Activated T-cell treated with anti-CD3 and anti-CD28 coated beads for 24 hours (primary cell): ENCODE measurements at places on chromosomes 1 and 21.
A peak's percentile ranks its signal among the peaks of the same experiment; 100 is the strongest.

GRCh38 chr1:188723332-188724020, 1754.2 kb downstream of the BRINP3 start:
- DNase-seq, result no peak

- peak; percentile 4 for DNase-seq
These were observed 67.6 kb downstream of the MAP3K21 start for GRCh38 chr1:233394860-233395717.

DNA sequence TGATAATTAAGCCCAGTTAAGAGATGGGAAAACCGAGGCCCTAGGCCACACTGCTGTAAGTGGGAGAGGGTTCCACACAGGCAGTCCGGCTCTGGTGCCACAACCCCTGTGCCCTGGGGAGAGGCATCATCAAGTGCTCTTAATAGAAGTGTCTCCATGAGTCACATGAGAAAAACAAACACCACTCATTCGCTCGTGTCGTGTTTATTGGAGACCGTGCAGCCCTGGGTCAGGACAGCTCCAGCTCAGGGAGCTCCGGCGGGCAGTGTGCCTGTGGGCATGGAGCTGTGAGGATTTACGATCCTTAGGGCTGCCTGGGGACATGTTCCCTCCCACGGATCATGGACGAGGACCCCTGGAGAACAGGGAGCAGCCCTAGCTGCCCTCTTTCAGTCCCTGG, 658.5 kb downstream of the AJAP1 start:
- no peak for DNase-seq

DNA sequence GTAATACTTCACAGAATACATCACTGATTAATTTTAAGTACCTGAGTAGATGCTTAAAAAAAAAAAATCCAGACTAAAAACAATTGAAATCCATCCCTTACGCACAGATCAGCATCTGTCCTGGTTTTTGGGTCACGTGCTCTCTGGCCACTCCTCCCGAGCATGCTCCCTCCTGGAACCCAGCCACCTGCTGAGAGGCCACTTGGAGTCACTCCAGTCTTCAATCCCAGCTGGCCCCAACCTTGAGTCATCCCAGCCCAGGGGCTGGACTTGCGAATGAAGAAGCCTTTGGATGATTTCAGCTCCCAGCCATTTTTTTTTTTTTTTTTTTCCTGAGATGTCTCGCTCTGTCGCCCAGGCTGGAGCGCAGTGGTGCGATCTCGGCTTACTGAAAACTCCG, 8.9 kb downstream of the MAP1LC3C start:
- DNase-seq, result no peak

DNA sequence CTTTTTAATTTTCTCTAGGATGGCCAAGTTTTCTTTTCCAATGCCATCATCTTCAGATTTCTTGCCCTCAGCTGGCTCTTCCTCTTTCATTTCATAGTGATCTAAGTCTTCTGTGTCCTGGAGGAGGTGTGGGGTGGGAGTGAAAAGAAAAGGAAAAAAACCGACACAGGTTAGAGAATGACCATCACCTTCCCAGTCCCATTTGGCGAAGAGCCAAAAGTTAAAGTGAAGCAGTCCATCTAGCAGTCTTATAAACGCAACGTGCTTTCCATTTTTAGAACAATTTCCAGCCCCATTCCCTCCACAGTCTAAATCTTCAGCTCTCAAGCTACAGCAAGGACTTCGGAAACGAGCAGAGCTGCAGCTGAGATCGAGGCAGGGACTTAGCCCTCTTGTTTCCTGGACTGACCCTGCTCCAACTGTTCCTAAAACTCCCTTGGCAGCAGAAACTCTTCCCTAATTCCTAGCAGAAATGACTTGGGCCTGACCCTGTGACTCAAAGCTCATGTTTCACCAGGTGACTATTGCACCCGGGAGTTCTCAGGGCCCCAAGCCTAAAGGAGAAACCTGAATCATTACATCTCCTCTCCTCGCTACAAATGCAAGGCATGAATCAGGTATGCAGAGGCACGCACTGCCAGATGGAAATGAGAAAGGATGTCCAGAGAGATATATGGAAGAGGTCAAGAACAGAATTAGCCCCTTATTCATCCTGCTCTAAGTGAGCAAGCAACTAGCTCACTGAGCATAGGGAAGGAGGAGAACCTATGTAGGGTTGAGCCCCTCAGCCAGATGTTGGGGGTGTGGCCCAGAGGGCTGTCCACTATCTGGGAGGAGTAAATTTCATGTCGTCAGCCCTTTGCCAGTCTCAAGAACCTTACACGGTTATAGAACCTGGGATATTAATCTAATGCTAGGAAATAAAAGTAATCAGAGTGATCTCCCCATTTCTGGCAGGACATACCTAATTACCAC, 5.1 kb downstream of the UBE2Q1 start:
- no peak for DNase-seq

DNA sequence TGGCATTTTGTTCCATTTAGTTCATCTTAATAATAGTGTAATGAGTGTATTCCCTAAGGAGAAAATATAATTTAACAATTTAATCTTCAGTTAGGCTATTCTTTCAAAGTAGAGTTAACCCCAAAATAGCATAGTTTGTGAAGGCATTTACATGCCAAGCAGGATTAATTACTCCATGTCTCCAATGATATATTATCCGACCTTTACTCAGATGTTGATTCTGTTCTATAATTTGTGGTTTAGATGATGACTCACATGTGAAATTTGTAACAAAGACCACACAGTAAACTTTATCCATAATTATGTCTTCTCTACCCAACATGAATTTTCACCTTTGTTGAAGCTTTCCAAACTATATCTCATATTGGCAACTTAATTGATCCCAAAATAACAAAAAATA, 2065.2 kb downstream of the MRPL39 start:
- no peak for DNase-seq

GRCh38 chr21:21137986-21138385, 139.8 kb downstream of the NCAM2 start:
- no peak for DNase-seq

DNA sequence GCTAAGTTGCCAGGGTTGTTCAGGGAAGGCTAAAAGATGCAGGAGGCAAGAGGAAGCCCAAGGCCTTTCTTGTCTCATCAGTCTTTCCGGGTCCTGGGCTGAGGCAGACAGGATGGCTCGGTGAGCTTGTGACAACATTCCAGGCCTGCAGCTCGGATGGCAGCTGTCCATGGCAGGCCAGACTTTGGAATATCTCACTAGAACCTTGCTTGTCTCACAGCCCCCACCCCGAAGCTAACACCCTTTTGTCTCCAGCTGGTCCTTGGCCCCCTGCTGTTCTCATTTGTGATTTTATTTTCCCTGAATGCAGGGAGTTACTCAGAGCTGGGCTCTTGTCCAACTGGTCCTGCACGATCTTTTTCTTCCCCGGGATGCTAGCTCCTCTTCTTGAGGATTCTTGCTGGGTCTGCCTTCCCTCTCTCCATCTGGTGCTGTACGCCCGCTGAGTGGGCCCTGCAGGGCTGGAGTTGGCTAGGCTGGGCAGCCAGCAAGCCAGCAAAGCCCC, 477.2 kb upstream of the CAMK1G start:
- DNase-seq, result no peak

GRCh38 chr1:11736746-11737639, 1.1 kb downstream of the AGTRAP start:
- DNase-seq, result peak; percentile 16

GRCh38 chr1:226870401-226871279, at the start of gene PSEN2:
Gene PSEN2, plus strand, starts transcription at chr1:226870616. Its CDS starts 11,292 bp downstream, at chr1:226881908.
- DNase-seq, result peak; percentile 52

GRCh38 chr1:70044832-70045231, 160.5 kb downstream of the LRRC40 start:
- no peak for DNase-seq

DNA sequence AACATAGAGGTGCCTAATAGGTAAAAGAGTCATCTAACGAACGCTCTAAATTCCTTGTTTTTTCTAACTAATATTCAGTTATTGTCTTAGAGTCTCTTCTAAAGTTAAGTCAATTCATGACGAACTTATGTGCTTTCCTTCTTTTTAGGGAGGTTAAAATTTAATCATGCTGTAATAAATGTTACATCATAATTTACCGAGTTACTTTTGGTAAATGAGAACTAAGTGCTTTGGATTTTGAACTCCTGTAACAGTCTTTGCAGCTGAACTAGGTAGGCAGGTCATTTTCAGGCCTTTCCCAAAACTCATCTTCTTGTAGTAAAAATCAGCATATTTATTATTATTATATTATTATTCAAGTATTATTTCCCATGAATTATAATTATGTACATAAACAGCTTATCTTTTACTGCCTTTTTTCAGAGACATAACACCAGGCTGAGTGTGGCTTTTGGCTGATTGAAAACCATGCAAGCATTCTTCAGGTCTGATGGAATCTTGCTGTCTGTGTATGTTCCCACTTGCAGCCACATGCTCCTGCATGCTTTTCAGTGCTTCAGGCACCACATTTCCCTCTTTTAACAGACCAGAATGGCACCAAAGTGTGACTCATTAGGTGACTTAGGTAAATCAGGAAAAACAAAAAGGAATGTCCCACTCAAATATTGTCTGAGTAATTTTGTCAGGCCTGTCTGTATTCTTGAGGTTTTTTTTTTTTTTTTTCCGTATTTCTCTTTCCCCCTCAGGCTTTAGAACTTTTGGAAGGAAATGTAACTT, 81.0 kb upstream of the CD55 start:
- no peak for DNase-seq

- DNase-seq, result no peak
These were observed 45.4 kb upstream of the USP1 start for GRCh38 chr1:62391369-62391971.

DNA sequence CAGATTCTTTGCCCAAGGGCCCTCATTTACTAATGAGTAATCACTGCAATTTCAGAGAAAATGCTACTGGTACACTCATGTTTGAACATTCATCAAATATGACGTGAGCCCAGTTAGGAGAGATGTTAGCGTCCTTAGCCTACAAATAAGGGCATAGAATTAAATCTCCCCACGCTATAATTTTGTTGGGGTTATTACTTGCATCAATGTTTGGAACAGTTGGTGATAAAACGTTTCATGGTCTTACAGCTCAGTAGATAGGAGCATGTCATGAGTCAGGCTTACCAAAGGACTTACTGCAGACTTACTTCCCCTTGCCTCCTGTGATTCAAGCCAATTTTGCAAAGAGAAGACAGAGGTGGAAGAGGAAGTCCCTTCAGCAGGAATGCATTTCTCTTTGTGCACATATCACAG, 304.0 kb downstream of the KIF26B start:
- no peak for DNase-seq

DNA sequence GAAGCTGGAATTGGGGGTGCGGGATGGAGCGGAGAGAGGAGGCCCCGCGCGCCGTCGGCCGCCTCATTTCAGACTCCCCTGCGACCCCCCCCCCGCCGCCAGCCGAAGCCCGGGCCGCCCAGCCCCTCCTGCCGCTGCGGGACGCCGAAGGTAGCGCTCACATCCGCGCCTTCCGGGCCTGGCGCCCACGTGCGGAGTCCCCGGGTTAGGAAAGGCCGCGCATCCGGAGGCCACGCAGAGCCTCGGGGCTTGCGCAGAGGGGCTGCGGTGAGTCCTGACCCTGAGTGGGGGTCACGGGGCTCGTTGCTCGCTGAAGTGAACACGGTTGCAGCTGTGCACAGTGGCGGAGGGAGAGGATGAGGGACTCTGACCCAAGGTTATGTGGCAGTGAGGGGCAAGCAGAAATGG, 552 bp upstream of the ZNF496 start:
- DNase-seq, result peak; percentile 38

DNA sequence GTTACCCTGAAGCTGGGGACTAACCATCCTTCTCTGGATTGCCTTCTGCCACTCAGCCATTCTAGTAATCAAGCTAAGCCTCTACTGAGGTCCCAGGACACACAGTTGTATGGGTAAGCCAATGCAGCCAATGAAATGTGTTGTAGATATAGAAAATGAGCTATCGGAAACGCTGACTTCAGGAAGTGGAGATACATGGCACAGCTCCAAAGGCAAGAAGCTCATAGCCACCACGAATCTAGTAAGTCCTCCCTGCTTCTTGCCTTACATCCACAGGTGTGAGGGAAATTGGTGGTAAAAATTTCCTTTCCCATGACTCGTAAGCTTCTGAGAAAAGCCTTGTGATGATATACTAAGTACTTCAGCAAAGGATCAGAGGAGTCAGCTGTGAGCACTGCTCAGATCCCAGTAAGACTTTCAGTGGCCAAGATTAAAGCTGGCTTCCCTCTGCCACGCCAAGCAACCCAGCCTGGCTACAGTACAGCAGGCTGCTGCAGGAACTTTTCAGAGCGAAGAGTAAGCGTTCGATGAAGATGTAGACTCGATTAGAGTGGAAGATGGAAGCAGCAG, 117.7 kb downstream of the SIM2 start:
- no peak for DNase-seq

DNA sequence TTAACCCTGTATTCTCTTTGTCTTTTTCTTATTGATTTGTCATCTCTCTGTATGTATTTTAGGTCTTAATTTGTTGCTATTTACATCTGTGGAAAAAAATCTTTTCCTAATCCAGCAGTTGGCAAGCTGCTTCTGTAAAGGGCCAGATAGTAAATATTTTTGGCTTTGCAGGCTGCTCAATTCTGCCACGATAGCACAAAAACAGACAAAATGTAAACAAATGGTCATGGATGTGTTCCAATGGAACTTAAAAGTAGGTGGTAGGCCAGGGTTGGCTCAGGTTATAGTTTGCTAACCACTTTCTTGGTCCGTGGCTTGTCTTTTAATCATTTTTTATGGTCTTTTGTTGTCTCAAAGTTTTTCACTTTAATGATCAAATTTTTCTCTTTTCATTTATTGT, 371.8 kb downstream of the HHAT start:
- no peak for DNase-seq

GRCh38 chr1:58964428-58964827, 180.6 kb upstream of the JUN start:
- DNase-seq, result no peak

DNA sequence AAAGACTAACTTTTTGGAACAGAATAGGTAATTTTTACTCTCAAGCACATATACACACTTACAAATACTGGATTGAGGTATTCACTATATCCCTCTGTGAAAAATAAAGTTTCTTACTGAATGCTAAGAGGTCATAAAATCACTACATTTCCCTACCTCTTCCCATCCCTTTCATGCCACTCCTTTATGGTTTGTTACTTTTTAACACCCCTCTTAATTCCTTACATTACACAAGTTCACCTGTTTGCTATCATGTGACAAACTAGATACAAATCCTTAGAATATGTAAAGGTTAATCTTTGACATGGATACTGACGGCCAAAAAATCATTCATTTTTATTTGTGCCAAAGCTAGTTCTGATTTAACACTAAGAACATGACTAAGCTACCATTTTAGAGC, 6.8 kb upstream of the DCAF6 start:
- no peak for DNase-seq

GRCh38 chr21:38590449-38591217, 92.4 kb upstream of the ERG start:
- no peak for DNase-seq

DNA sequence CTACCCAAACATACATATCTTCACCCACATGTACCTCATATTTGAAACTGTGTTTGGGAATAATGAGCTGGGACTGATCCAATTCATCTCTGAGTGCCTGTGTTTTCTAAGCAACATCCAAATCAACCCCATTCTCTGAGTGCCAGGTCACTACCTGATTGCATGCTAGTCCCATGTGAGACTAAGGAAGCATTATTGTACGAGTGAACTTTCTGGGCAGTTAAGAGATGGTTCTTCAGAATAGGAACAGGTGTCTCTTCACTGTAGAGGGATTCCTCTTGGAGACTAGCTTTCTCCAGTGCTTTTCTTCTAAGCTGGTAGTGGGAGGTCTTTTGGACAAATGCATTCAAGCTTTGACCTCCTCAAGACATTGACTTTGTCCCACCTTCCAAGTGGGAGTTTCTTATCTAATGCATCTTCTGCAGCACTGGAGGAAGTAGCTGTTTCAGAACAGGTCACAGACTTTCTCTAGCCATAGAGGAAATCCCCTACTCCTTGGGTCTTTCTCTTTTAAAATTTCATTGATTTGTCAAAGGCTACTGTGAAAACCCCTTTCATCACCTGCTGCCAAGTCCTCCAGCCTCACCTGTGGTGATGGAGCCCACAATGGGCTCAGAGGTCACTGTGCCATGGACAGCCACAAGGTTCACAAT, 172.0 kb upstream of the KIAA0040 start:
- no peak for DNase-seq
